ENCODE measurements at places on chromosomes 16 and 17.

DNA sequence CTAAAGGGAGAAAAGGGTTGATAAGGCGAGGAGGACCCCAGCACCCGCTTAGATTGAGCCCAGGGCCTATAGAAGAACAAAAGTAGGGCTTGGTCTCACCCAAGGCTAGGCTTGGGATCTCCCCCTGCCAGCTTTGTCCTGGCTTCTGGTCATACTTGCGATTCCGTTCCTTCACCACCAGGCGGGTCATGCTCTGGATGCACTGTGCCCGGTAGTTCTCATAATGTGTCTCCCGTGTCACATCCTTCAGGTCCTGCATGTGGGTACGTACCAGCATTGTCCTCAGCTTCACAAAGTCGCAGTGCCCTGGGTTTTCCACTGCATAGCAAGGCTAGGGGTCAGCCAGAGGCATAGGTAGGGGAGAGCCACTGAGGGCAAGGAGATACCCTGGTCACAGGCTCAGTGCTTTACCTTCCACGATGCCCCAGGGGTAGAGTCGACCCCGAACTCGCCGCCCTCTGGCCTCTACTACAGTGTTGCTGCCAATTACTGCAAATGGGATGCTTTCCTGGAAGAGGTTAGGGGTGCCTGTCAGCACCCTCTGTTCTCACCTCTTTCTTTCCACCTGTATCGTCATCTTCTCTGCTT, 6.5 kb upstream of the MTMR4 start:
- DNase-seq, result no peak

- no peak for DNase-seq
Observed at GRCh38 chr17:77909816-77910215, 48.7 kb upstream of the TNRC6C start.

DNA sequence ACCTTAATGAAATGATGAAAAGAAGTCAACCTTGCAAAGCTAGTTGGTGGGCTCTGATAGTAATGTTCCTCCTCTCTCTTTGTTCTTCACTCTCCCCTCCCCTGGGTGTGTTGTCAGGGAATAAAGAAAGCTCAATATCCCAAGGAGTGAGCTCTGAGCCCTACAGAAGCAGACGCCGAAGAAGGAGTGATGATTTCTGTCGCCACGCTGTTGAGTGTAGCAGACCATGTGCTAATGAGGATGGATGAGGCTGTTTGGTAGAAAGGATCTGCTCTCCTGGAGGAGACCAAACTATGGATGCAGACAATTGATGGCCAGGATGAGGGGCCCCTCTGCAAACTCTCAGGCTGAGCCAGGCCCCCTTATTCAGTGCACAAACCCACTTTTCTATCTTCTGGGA, 140.0 kb upstream of the DNAH9 start:
- DNase-seq, result no peak

GRCh38 chr16:4172070-4172469, 55.8 kb upstream of the ADCY9 start:
- no peak for DNase-seq

- DNase-seq, result no peak
Observed at GRCh38 chr17:48552466-48553189, 7.7 kb upstream of the HOXB2 start.

- DNase-seq, result no peak
Observed at GRCh38 chr17:57553991-57554825, 190.9 kb downstream of the CCDC182 start.
